ENCODE measurements at places on chromosomes 3 and 15.

DNA sequence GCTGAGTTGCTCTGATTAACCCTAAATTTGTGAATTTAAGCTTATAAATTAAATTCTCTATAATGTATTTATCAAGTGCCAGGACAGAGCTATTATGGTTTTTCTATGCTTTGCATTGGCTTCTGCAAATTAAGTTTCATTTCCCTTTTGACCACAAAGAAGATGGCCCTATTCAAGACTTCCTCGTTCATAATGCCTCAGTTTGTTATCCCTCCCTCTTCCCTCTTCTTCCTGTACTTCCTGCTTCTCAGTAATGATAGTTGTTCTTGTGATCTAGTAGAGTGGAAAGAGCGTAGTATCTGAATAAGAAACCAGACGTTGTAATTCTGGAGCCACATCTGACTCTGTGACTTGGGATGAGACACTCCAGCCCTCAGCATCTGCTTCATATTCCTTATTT lies 118.7 kb downstream of the CACNA1D start:
- DNase-seq = peak; percentile 85

DNA sequence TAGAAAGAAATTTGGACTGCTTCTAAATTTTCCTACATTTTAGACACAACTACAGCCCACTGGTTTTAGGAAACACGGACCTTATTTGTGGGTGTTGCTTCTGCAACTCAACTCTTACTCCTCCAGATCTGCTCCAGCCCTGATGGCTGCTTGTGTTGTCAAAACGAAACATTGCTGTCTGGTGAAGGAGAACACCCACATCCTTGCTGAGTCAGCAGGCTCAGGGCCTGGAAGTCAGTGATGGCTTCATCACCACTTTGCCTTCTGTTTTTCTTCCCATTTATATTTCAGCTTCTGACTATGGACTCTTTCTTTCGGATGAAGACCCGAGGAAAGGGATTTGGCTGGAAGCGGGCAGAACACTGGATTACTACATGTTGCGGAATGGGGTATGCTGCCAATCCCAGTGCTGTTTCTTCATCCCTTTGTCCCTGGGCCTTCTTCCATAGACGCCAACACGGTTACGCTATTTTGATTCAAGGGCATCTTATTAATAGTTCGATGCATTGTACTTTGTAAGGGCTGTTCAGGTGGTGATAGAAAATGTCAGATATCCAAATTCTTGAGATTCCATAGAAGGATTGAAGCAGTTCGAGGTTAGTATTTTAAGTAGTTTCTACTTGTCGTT lies 392.6 kb upstream of the TPM1 start:
- DNase-seq = peak; percentile 67

DNA sequence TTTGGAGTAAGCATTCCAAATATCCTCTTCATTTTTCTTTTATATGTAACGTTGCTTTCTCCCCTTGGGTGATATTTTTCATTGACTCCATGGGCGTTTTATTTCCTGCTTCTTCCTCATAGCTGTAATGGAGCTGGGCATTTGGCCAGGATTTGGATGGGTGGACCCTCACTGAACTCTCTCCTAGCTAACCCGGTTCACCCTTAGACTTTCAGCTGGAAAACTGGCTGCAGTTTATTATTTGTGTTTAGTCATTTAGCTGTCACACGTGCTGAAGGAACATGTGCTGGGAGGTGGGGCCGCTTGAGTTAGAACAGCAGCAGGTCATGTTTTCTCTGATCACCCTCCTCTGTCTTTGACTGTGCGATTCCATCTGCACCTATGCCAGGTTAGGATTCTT lies 407.6 kb downstream of the ZIC1 start:
- DNase-seq = no peak

DNA sequence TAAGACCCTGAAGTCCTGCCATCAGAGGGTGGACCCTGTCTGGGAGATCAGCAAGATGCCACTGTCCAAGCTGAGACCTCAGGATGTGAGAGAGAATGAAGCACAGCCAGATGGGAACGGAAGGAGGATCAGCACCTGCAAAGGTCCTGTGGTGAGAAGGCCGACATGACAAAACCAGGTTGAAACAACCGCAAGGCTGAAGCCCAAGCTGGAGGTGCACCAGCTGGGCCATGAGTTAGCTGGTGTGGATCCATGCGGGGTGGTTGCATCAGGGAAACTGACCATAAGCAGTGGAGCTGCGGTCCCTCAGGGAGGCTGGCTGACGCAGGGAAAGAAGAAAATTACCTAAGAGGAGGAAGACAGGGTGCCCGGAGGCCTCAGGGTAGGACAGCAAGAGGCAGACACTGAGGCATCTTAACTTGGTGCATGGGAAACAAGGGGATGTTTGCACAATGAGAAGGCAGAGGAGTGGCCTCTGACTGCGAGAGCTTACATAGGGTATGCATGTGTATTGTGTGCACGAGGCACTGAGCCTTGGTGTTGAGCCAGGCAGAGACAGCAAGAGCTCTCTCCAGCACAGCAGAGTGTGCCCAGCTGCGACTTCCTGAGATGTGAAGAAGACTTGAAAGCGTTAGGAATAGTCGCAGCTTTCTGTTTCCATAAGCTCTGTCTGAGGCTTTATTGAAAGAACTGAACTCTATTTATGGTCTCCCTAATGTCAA lies 497.7 kb downstream of the OCA2 start:
- DNase-seq = peak; percentile 25

DNA sequence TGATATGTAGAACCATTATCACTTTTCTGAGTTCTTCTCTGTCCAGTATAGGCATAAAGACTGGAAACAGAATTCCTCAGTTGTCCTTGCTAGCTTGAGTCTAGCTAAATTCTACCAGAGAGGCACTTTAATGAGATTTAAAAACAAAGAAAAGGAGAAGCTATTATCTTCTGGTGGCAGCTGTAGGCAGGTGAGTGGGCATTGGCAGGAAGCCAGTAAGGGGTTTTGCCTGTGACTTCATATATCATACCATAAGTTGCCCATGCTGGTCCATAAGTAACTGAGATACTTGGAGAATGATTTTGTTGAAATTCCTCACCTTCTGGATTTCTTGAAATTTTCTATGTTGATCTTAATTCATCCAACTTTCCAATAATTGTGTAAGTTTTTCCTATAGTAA lies 402.3 kb upstream of the TGFBR2 start:
- DNase-seq = no peak

DNA sequence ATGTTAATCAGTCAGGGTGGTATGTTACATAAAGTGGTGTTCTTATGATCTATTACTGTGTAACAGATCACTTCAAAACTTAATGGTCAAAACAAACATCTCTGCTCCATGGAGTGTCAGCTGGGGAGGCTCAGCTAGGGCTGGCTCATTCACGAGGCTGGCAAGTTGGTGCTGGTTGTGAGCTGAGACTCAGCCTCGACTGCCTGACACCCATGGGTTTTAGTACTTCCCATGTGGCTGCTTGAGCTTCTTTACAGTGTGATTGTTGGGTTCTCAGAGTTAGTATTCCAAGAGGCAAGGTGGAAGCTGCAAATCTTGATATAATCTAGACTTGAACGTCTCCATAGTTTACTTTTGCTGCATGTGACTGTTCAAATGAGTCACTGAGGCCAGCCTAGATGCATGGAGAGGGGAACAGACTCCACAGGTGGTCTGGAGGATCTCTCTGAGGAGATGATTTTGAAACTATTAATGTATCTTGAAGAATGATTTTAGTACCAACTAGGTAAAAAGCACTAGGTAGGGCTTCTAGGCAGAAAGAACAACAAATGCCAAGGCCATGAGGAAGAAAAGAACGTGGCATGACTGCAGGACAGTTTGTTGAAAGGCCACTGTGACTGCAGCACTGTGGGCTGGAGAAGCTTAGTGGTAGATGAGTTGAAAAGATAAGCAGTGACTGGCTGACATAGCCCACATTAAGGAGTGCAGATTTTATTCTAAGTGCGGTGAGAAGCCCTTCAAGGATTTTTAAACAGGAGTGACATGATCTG lies 281.1 kb upstream of the PROK2 start:
- DNase-seq = no peak

GRCh38 chr15:79004336-79004735 lies 59.5 kb upstream of the CTSH start:
- DNase-seq = peak; percentile 77

- DNase-seq = no peak
Observed at GRCh38 chr15:101407439-101407838, 82.1 kb downstream of the PCSK6 start.

DNA sequence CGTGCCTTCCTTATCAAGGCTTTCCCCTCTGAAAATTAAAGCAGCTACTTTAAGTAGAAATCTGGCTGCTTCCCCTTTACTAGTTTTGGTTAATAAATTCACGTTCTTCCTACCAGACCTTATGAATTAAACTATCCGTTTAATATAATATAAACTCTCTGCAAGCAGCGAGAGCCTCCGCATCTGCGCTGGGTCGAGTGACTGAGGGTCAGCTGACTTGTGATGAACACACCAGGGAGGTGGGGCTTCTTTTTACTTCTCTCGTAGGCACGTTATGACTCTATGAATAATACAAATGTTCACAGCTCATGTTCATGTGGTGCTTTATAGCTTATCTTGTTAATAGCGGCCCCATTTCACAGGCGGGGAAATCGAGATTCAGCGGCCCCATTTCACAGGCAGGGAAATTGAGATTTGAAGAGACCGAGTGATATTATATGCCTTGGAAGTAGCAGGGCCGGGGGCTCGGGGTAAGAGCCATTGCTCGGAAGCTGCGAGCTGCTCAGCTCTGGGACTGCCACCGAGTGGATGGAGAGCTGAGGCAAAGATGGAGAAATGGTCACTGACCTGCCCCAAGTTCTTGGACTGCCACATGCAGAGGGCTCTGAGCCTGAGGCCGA lies 8.3 kb downstream of the MUC4 start:
- no peak for DNase-seq

All from pons (tissue), 1 donor.